Fibroblast of skin of left quadriceps (primary cell): ENCODE measurements at places on chromosomes 6 and 20.
A peak's percentile ranks its signal among the peaks of the same experiment; 100 is the strongest.

GRCh38 chr6:55388211-55388610 is 60.9 kb downstream of the GFRAL start:
- DNase-seq, result peak; percentile 13

- no peak for DNase-seq
These were observed 124.7 kb downstream of the TMEM242 start for GRCh38 chr6:157198425-157199279.

DNA sequence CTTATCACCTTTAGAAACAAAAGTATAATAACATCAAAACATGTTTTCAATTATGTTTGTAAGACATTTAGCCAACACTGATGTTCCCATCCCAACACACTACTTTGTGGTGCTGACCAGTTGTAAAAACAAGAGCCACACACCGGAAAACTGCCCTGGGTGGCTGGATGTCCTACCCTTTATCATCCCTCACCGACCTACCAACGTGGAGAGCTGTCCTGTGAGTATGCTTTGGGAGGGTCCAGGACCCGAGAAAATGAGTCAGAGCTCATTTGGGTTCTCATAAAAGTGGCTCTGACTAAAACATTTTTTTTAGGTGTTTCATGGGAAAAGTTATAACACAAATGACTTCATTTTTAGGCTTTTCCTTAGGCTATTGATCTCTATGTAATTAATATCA is 29.3 kb upstream of the CTAGE9 start:
- no peak for DNase-seq

- DNase-seq, result no peak
These were observed 8.1 kb downstream of the BEND6 start for GRCh38 chr6:56963043-56963442.

- no peak for DNase-seq
These were observed 155.6 kb downstream of the CD83 start for GRCh38 chr6:14273191-14273590.

- no peak for DNase-seq
These were observed 28.0 kb downstream of the RAB44 start for GRCh38 chr6:36725581-36725980.

DNA sequence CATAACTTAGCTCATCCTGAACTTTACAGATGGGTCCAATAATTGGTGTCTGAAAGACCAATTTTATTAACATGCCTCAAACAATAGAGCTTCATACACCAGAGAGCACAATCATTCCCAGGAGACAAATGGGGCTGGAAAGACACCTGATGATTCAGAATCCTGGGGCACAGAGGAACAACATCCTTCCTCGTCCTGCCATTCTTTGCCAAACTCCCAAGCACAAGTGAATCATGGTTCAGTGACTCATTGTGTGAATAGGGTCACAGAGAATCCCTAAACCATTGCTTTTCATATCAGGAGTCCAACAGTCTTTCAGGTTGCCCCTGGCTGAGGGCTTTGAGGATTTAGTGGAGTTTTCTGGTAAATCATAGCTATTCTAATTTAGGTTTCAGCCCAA is 266.4 kb upstream of the BMP2 start:
- peak; percentile 9 for DNase-seq

- no peak for DNase-seq
These were observed 29.9 kb downstream of the COX4I2 start for GRCh38 chr20:31667315-31668285.

GRCh38 chr6:159758031-159759001 is 3.5 kb upstream of the ACAT2 start:
- DNase-seq, result peak; percentile 56

DNA sequence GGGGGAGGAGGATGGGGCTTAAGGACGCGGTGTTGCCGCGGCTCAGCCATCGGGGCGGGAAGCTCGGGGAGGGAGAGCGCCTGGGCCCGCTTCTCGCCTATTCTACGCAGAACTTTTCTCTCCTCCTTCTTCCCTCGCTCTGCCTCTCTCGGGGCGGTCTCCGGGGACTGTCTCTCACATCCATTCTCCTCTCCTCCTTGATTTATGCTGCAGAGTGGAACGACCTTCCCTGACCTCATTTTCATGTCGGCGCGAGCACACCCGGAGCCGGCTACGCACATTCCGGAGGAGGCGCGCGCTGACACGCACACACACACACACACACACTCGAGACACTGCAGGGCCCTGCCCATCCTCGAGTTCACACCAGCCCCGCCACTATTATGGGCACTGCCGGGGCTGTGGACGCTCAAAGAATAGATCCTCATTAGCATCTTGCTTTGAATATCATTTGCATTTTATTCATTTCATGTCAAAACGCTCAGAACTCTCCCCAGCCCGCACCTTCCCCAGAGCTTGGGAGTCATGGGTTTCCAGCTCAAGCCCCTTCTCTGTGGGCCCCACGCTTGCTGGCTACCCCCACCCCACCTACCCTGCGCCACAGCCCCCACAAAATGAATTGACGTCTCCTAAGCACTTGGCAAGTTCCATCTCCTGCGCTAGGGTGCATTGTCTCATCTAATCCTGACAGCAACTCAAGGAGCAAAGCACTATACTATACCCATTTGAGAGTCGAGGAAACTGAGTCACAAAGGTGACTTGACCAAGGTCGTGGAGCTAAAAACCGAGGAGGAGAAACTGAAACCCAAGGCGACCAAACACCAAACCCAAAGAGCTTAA is 36.8 kb downstream of the NCR2 start:
- peak; percentile 10 for DNase-seq

DNA sequence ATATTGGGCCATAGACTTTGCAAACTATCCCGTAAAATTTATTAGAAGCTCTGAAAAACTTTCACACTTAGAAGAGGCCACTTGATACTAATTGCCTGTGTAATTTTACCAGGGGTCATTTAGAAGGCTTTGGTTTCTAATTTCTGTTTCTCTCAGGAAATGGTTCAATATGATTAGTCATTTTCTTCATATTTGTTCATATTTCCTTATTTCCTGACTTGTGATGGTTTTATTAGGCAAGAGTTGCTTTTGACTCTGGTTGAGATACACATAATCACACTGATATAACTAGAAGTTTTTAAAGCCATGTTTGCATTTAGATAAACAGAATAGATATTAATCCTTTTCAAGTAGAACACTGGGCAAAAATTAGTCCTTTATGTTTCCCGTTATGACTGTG is 11.8 kb upstream of the HBS1L start:
- DNase-seq, result no peak

DNA sequence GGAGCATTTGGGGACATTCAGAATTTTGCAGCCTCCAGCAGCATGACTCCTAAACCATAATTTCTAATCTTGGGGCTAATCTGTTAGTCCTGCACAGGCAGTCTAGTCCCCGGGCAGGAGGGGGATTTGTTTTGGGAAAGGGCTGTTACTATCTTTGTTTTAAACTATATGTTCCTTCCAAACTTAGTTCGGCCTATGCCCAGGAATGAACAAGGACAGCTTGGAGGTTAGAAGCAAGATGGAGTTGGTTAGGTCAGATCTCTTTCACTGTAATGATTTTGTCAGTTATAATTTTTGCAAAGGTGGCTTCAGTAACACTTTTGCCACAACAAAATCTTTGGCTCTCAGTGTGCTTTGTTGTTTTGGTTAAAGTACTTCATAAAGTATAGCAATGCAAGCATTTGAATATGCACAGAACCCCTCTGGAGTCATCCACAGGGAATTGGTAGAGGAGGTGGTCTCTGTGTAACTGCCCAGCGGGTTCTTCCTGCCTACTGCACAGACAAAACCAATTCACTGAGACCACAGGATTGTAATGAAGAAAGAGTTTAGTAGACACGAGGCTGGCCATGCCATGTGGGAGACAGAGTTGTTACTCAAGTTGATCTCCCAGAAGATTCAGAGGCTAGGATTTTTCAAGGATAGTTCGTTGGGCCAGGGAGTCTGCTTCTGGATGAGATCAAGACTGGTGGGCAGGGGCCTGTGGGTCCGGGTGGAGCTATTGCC is 224.1 kb upstream of the MYLIP start:
- no peak for DNase-seq

DNA sequence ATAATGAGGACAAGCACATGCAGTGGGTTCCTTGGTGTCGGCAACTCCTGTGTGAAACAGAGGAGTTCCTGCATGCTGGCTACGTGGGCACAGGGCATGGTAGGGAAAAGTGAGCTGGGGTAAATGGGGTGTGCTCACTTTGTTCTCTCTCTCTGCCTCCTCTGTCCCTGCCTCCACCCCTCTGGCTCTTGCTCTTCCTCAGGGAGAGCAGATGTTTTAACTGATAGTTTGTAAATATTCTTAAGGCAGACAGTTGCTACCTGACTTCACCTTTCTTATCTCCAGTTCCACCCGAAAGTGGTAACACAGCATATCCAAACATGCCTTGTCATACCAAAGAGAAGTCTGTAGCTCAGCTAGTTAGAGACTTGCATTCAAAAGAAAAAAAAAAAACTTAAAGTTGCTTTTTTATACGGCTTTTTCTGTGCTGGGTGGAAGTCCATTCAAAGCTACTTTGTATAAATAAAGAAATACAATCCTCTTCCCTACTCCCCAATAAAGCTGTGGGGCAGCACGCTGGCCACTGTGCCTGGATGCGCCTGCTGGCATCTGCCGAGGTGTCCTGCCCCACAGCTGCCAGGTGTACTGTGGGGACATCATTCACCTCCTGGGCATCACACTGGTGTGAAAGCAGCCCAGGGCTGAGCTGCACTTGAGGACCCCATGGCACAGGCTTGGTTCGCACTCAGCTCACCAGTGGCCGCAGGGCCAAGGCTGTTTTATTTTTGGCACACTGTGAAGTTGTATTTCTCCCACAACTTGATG is 93.6 kb downstream of the FOXC1 start:
- DNase-seq, result no peak

GRCh38 chr6:37049758-37050044 is 44.2 kb downstream of the FGD2 start:
- no peak for DNase-seq

DNA sequence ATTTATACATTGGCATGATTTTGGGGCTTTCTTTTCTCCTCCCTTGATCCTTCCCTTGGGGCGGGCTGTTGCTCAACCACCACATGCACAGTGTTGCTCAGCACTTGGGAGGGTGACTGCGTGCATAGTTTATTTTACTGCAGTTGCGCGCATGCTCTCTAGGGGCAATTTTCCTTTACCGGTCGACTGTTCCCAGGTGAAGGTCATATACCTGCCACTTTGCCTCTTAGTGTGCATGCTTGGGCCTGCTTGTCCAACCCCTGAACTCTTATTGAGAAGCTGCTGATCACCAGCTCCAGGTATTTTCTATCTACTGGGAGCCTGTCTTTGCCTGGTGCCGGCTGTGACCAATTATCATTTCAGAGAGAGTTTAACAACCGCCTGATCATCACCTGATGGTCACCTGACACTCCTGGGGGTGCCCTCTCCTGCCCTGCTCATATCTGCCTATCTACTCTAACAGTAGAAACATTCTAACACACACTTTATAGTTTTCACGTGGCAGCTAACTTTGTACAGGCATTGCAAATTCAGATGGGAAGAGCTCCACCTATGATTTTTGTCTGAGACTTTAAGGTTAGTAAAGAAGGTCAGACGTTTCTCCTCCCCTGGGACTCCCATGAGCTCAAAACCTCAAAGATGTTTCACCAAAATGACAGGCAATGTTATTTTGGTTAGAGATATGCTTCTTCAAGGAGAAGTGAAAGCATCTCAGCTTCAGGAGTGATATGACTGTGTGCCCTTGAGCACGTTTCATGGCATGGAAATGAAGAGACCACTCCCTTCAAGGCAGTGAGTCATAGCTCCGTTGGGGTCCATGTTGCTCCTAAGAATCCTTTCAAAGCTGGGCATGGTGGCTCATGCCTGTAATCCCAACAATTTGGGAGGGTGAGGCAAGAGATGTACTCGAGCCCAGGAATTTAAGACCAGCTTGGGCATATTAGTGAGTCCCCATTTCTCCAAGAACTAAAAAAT is 227.5 kb upstream of the MYLIP start:
- no peak for DNase-seq

DNA sequence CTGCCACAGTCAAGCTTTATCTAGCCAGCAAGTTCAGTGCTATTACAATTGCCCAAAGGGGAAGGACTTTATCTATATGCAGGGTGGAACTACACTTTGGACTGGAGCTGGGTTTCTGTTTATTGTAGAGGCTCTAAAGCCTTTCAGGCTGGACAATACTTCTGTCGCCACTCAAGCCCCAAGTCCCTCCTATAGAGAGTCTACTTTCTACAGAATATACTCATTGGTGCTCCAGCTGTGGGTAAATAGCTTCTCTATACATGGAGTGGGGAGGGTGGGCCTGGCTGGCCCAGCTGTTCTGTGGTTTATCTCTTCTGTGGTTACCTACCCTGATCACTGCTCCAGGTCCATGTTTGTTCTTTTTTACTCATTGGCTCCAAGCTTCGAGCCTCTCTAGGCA is 151.8 kb upstream of the MYLIP start:
- DNase-seq, result no peak

GRCh38 chr6:80457439-80457933 is 351.0 kb downstream of the BCKDHB start:
- peak; percentile 93 for DNase-seq

- DNase-seq, result no peak
These were observed 2.0 kb upstream of the PLCG1 start for GRCh38 chr20:41135187-41135887.

DNA sequence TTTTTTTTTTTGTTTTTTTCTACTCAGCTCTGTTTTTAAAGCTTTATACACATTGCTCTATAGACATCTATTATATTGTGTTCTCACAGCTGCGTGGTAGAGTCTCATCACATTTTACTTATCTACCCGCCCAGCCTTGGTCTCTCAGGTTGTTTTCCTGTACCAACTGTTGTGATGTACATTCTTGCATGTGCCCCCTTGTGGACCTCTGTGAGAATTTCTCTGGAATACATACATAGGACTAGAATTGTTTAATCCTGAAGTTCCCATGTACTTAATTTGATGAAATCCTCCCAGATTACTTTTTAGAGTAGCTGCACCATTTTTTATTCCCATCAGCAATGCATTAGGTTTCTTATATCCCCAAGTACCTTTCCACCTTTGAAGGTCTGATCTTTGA is 40.4 kb upstream of the TINAG start:
- no peak for DNase-seq

DNA sequence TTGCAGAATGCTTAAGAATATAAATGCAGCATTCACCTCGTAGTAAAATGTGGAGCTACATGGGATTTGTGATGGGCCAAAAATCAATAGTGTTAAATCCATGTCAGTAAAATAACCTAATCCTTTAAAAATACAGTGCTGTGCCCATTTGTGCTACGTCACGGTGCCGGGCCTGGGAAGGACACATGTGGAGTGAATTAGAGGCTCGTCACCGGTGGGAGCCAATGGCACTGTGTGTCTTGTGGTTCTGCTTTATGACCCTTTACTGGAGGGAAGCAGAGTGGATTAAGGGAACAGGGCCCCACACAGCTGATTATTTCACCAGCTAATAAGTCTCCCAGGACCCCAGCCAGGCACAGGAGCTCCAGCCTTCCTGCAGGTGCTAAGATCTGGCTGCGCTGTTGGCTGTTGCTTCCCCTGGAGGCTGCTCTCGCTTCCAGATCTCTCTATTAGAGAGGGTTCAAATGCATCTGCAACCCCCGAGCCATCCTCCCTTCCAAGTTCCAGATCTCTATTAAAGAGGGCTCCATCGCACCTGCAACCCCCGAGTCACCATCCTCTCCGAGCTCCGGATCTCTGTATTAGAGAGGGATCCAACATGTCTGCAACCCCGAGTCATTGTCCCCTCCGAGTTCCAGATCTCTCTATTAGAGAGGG is 405.8 kb downstream of the CDH4 start:
- no peak for DNase-seq

- no peak for DNase-seq
These were observed at the start of gene ELOVL2 for GRCh38 chr6:11043961-11044711. Gene ELOVL2 (minus strand): TSS chr6:11044305. CDS start chr6:11044230, 75 bp downstream.
